ENCODE measurements at places on chromosomes 1 and 21. TPM values are rescaled to one million over a fixed set of nuclear protein-coding genes. Genes with fewer than 3 reads are reported as not detected.

The RGS1 gene
- total RNA-seq, result 50.0 TPM

The KCNN3 gene
- total RNA-seq, result 5.4 TPM

- DNase-seq, result no peak
Measured at GRCh38 chr21:17769447-17769845, 49.7 kb downstream of the C21orf91 start.

GRCh38 chr1:1130206-1131120 lies 14.6 kb upstream of the C1orf159 start:
- no peak for DNase-seq

DNA sequence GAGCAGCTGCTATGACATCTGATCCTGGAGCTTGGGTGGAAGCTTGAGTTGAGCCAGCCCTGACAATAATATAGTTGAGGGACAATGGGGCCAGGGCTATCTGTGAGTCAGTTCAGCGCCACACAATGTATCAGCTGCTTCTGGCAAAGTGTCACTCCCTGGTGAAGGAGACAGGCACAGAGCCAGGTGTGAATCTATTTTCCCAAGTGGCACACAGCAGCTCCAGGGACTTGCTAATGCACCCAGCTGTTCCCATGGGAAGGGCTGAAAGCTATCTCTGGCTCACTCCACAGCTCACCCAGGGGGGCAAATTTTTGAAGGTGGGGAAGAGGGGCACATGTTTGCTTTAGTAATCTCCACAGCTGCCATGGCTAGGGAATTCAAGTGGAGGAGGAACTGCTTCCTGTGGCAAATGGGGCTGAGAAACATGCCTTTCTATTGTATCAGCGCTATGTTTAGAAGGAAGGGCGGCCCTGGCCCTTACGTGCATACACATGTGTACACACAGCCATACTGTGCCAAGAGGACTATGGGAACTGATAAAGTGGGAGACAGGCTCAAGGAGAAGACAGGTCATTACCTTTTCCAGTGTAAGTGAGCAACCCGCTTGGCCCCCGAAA lies 2.2 kb downstream of the CYB5R1 start:
- DNase-seq, result no peak

DNA sequence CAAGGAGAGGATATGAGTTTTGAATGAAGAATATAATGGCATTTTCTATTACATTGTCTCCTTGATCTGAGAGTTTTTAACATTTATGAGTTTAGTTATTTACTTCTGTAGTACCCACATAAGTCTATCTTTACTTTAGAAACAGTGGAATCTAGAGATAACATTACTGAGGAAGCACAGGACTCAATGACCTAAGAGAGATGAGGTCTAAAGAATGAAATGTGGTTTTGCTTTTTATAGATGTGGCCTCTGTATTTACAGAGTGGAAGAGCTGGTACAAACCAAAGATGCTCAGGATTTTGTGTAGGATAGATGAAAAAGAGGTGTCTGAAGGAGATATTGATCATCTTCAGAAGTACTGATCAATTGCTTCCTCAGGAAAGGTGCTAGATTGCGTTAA lies 177.3 kb downstream of the KCTD3 start:
- DNase-seq, result no peak
